IMR-90 (cell line): ENCODE measurements at places on chromosomes 7 and 10. TPM values are rescaled to one million over a fixed set of nuclear protein-coding genes. Genes with fewer than 3 reads are reported as not detected.
A peak's percentile ranks its signal among the peaks of the same experiment; 100 is the strongest.

Gene MSMB
- not detected in 2 replicates for total RNA-seq

Gene ITPRID1
- total RNA-seq: not detected in 2 replicates

Gene CHRM2
- total RNA-seq: 144 and 184 TPM in 2 replicates

Gene UBTD1
- total RNA-seq: 21.9 TPM in 2 replicates

Gene C10orf67
- 0.18 and 0.28 TPM in 2 replicates for total RNA-seq

Gene EN2
- not detected in 2 replicates for total RNA-seq

DNA sequence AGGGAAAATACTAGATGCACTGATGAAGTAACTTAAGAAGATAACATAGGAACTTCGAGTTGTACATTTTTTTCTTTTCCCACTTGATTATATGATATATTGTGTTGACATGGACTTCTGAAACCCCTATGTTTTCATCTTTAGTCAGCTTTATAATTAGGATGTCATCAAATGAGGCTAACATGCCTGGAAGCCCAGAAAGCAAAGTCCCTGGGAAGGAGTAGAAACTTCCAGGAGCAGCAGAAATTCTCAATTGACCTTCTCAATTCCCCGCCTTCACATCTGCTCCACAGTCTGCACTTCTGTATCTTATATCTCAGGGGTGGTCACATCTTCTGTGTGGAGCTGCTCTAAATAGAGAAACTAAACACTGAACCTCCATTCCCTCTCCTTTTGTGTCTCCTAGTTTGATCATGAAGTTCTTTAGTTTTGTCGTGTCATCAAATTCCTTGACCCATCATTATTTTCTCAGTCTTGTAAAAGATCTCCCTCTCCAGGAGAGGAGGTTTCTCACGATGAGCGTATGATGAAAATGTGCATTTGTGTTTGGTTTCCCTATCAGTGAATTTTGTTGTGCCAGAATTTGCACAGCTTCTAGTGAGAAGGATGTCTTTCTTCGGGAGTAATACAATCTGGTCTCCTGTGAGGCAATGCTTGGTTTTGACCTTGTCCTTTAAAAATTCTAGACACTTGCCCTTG lies 303.3 kb downstream of the SUGCT start:
- H3K36me3 ChIP-seq: no peaks in the 10 kb centered on the region
- no peak overlapping the region for H3K4me3 ChIP-seq
- peak overlapping the region; percentile 85 for H3K27ac ChIP-seq
- peaks cover 11% of the 10 kb centered on the region for H3K4me1 ChIP-seq

DNA sequence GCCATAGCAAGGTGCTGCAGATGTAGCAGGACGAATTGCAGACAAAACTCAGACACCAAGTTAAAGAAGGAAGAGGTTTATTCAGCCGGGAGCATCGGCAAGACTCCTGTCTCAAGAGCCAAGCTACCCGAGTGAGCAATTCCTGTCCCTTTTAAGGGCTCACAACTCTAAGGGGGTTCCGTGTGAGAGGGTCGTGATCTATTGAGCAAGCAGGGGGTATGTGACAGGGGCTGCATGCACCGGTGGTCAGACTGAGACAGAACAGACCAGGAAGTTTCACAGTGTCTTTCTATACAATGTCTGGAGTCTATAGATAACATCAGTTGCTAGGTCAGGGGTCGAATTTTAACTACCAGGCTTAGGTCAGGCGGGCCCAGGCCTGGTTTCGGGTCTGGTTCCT lies 222.0 kb upstream of the C7orf33 start:
- H3K27ac ChIP-seq: no peak overlapping the region
- no peaks in the 10 kb centered on the region for H3K36me3 ChIP-seq
- no peak for DNase-seq
- H3K4me1 ChIP-seq: no peaks in the 10 kb centered on the region
- no peaks in the 10 kb centered on the region for H3K27me3 ChIP-seq

DNA sequence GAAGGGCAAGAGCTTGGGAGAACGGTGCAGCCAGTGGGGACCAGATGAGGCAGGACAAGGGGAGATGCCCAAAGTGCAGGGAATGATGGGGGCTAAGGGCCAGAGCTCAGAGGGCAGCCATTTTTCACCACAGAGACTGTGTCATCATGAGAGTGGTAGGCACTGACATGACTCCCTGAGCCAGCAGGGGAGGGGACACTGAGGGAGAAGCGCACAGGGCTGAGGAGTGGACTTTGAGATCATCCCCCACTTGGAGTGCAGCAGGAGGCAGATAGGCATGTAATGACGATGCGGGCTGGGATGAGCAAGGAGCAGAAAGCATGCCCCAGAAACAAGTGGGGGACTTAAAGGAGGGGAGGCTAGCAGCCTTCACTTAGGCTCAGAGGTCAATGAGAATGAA lies 5.2 kb upstream of the SMKR1 start:
- H3K4me3 ChIP-seq: no peak overlapping the region
- peaks cover 14% of the 10 kb centered on the region for H3K27me3 ChIP-seq
- no peaks in the 10 kb centered on the region for H3K36me3 ChIP-seq

- H3K4me3 ChIP-seq: no peak overlapping the region
- no peaks in the 10 kb centered on the region for H3K36me3 ChIP-seq
- H3K4me1 ChIP-seq: no peaks in the 10 kb centered on the region
- H3K27ac ChIP-seq: no peak overlapping the region
- 0 out of 2 replicates have a peak, but pooled peaks cover 2% of the 10 kb centered on the region for H3K27me3 ChIP-seq
Measured at GRCh38 chr7:95276114-95276513, 48.2 kb downstream of the PON1 start.

- DNase-seq: no peak
- no peak overlapping the region for H3K4me3 ChIP-seq
- no peak overlapping the region for H3K27ac ChIP-seq
- H3K27me3 ChIP-seq: no peaks in the 10 kb centered on the region
- H3K4me1 ChIP-seq: peaks cover 1% of the 10 kb centered on the region; the same call in 1 of the 2 replicates
Measured at GRCh38 chr10:126204320-126204719, 184.0 kb downstream of the ADAM12 start.

- no peak overlapping the region for H3K27ac ChIP-seq
- H3K27me3 ChIP-seq: no peaks in the 10 kb centered on the region
- H3K36me3 ChIP-seq: no peaks in the 10 kb centered on the region
- no peak for DNase-seq
Measured at GRCh38 chr10:12600652-12601051, 251.3 kb downstream of the CAMK1D start.
